ENCODE measurements at places on chromosomes 7 and 10. TPM values are rescaled to one million over a fixed set of nuclear protein-coding genes. Genes with fewer than 3 reads are reported as not detected.
A peak's percentile ranks its signal among the peaks of the same experiment; 100 is the strongest.

The KLF6 gene
- total RNA-seq, result 94.5 TPM

The CYP3A5 gene
- total RNA-seq, result not detected

GRCh38 chr7:123120286-123120685, 79.5 kb downstream of the SLC13A1 start:
- no peak for DNase-seq

- peak; percentile 89 for DNase-seq
Observed at GRCh38 chr10:114623661-114624294, 34.3 kb downstream of the ABLIM1 start.

- DNase-seq, result peak; percentile 53
Observed at GRCh38 chr10:16995867-16996529, 133.6 kb downstream of the CUBN start.

The HKDC1 gene
- 0.44 TPM for total RNA-seq

GRCh38 chr10:92363498-92363897, 72.5 kb downstream of the MARCHF5 start:
- no peak for DNase-seq

The LBX1 gene
- total RNA-seq, result not detected

GRCh38 chr7:50775231-50775630, 7.5 kb downstream of the GRB10 start:
- no peak for DNase-seq

DNA sequence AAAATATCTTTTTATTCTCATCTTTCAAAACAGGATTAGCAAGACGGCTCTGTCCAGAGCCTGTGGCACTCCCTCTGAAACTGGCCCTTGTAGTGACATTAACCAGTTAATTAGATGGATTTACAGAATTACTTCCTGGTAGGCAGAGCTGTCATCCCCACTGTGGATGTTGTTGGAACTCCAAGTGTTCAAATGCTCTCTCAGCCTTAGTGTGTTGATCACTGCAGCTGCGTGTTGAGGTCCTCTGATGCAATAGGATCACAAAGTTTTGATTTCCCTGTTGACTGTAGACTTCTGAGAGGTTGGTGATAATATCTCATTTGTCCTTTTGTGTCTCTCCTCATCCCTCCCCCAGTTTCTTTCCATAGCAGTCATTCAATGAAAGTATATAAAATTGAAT, 117.3 kb upstream of the CDK6 start:
- DNase-seq, result no peak

Measured in PC-3 (cell line).